CD4-positive, alpha-beta T cell treated with Interleukin-21 for 1 hour (primary cell): ENCODE measurements at places on chromosomes 12 and 14.

DNA sequence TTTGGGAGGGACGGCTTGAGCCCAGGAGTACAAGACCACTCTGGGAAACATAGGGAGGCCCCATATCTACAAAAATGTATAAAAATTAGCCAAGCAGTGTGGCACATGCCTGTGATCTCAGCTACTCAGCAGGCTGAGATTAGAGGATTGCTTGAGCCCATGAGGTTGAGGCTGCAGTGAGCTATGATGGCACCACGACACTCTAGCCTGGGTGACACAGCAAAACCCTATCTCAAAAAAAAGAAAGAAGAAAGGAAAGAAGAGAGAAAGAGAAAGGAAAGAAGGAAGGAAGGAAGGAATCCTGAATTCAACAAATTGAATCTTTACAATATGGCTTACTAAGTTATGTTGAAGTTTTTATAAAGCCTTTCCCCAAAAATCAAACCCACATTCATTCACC is 2.1 kb downstream of the KIF21A start:
- no peak for DNase-seq

GRCh38 chr12:80234667-80235066 is 135.3 kb downstream of the OTOGL start:
- DNase-seq = no peak

GRCh38 chr14:101828046-101828445 is 66.5 kb downstream of the PPP2R5C start:
- DNase-seq = no peak

GRCh38 chr12:55708695-55709233 is 1.1 kb upstream of the ITGA7 start:
- no peak for DNase-seq

DNA sequence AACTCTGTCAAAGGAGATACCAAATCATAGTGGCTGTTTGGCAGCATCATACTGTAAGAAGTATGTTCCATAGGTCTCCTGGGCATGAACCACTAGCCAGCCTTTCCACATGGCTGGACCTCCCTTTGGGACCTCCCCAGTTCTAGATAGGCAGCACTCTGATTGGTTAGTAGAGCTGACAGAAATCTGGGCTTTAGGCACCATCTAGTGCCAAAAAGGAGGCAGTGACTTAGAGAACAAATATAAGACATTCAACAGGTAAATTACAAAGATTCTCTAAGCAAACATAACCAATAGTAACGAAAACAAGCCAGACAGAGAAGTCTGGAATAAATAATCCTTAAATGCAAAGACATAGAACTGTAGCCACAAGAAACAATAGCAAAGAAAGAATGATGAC is 148.0 kb upstream of the PDE3A start:
- no peak for DNase-seq
